ENCODE measurements at places on chromosomes 7 and 10. TPM values are rescaled to one million over a fixed set of nuclear protein-coding genes. Genes with fewer than 3 reads are reported as not detected.

Gene FAM25C
- total RNA-seq: not detected

Gene UTF1
- total RNA-seq: not detected

Gene WASHC2C
- 33.6 TPM for total RNA-seq

Gene TMEM213
- not detected for total RNA-seq

Gene HOXA11
- total RNA-seq: not detected

Gene ZPBP
- total RNA-seq: not detected

Gene JAKMIP3
- 0.32 TPM for total RNA-seq

Gene VAX1
- not detected for total RNA-seq

Gene ADCY1
- total RNA-seq: 0.81 TPM

Gene MYL10
- not detected for total RNA-seq
